Activated CD4-positive, CD25-positive, alpha-beta regulatory T cell (primary cell): ENCODE measurements at places on chromosomes 1 and 21.

GRCh38 chr1:223713546-223714420, 1.4 kb downstream of the CAPN2 start:
- no peak for DNase-seq

- DNase-seq: no peak
These were observed 13.6 kb downstream of the RIPK4 start for GRCh38 chr21:41753006-41753898.

GRCh38 chr1:34759503-34760357, at the start of gene GJB4:
Gene GJB4, plus strand, starts transcription at chr1:34759740. Its CDS starts 1,515 bp downstream, at chr1:34761255.
- DNase-seq: no peak

DNA sequence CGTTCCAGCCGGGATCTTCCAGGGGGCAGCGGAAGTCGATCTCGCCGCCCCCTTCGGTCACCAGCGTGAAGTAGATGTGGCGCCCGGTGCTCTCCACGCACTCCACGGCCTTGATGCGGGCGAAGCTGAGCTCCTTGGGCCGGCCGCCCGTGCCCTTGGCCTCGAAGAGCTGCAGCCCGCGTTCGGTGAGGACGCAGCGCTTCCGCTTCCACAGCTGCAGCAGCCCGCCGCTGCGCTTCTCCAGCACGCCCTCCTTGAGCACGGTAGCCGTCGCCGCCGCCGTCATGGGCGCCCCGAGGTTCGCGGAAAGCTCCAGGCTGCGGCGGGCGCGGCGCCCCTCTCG, 516 bp downstream of the PHLDA3 start:
- DNase-seq: no peak

- DNase-seq: no peak
These were observed 9.6 kb upstream of the NVL start for GRCh38 chr1:224339442-224340033.

GRCh38 chr1:145857170-145857569, 1.7 kb downstream of the PIAS3 start:
- DNase-seq: no peak

- no peak for DNase-seq
These were observed 739 bp downstream of the SMG5 start for GRCh38 chr1:156281693-156282478.

DNA sequence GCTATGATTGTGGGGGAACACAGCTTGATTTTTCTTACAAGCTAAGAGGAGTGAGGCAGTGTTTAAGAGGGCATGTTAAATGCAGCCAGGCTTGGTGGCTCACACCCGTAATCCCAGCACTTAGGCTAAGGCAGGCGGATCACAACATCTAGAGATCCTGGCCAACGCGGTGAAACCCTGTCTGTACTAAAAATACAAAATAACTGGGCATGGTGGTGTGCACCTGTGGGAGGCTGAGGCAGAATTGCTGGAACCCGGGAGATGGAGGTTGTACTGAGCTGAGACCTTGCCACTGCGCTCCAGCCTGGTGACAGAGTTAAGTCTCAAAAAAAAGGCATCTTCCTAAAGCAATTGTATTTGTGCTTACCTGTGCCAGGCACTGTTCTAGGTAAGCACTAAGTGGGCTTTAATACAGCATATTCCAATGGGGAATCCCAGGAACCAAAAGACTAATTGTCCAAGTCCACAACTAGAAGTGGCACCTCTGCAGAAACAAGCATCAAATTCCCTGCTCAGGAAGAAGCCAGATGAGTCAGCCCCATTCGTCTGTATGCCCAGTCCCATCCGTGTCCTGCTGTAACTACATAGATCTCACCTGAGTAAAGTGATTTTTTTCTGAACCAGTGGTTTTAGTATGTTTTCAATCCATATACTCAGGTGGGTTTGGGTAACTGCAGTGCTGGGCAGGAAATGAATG, 4.6 kb downstream of the RCC1 start:
- DNase-seq: no peak

DNA sequence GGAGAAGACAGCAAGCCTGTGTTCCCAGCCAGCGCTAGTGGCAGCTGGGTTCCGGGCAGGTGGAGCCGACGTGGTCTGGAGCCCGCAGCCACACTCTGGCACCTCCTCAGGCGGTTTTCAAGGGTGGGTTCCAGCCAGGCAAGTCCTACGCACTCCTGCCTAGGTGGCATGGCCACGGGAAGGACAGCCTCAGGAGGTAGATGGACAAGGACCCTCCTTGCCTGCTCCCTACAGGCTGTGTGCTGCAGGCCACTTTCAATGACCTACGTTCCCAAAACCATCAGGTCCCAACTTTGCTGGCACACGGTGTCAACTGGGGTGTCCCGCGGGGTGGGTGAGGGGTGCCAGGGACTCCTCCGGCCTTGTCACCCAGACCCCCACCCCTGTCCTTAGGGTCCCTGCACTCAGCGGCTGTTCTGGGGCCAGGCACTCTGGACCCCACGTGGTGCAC, 6.7 kb upstream of the PTGER3 start:
- no peak for DNase-seq

GRCh38 chr21:38561613-38562581, 63.6 kb upstream of the ERG start:
- DNase-seq: no peak

DNA sequence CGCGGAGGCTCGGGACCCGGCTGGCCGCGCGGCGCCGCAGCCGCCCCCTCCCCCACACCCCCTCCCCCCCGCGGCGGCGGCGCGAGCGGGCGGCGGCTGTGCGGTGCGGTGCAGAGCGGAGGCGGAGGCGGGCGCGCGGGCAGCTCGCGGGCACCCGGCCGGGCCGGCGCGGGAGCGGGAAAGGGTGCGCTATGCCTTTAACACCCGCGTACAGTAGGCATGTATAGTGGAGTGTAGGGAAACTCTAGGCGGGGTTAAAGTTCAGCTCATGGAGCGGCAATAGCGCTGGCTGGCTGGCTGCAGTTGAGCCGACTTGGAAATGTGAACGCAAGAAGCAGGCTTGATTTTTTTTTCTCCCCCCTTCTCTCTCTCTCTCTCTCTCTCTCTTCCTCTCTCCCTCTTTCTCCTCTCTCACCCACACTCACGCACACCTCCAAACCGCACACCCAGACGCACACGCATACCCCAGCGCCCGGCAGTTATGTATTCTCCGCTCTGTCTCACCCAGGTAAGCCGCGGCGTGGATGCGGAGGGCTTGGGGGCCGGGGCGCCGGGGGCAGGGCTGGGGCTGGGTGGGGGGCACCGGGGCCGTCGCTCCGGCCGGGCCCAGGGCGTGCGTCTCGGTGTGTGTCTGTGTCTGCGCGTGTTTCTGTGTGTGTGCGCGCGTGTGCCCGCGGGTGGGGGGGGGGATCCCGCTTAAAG, at the start of gene NFIA:
TSS of gene NFIA (plus strand) at position 251 of the 702 bp plus-strand sequence.
- peak; percentile 9 for DNase-seq

GRCh38 chr1:229131243-229132105, 139.4 kb upstream of the RAB4A start:
- DNase-seq: no peak

DNA sequence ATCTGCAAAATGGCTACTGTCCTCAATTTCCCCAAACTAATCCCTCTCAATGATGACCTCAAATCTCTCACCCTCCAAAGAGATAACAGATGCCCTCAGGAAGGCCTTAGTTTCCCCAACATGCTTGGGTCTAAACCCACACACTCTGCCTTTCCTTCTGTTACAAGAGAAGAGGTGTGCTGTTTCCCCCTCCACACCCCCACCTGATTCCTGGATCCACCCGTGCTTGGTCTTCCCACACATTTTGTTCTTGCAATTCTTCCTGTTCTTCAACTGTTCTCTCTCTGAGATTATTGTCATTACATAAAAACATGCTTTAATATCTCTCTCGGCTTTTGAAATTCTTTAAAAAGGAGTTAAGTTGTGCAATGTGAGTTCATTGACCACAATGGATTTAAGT, 5.7 kb upstream of the CBR3 start:
- DNase-seq: no peak

- DNase-seq: peak; percentile 6
These were observed 808 bp downstream of the MAP3K21 start for GRCh38 chr1:233328142-233328921.

DNA sequence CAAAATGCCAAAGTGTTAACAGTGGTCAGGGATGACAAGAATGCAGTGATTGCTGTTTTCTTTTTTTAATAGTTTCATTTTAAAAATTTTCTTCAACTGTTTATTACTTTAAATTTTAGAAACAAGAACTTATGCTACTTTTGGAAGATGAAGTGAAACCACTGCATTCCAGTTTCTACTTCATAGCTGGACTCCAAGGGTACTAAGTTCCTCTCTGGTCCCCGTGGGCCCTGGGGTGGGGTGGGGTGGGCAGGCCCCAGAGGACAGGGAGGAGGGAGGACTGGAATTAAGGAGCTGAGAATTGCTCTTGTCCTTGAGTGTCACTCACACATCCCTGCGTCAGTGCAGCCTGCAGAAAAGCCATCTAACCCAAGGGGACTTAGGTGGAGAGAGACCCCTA, 97.3 kb downstream of the RAVER2 start:
- DNase-seq: no peak

- peak; percentile 27 for DNase-seq
These were observed at the start of gene RNASEL for GRCh38 chr1:182588500-182589396. Gene RNASEL, minus strand, starts transcription at chr1:182589256. Its CDS starts 2,450 bp downstream, at chr1:182586806.

DNA sequence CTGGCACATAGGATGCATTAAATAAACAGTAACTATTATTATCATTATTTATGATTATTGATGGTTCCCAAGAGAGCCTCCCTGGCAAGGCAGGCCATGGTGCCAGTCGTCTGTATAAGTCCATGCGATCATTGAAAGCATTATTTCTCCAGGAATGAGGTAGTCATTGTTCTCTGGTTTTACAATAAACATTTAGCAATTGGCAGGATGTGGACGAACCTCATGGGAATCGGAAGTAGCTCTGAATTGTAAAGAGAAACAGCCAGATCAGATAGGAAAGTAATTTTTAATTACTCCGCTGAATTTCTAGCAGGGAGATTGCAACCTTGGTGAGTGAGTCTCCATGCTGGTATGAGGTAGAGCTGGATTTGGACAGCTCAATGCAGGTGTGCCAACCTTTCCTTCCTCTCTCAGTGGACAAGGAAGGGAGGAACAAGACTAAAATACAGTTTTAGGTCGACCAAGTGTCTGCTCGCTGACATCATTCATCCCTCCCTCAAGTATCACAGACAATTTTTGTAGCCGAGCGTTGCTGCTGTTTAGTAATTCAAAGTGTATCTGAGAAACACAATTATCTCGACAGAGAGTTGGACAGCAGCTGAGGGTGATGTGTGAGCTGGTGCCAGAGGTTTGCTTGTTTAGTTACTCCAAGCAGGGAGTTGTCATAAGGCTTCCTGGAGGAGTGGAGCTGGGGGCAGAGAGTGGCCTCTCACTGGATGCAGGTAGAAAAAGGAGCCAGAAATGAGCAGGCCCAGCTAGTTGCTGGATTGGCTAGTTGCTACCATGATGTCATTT, 250.8 kb downstream of the KCNJ6 start:
- no peak for DNase-seq

- DNase-seq: no peak
These were observed 1.1 kb upstream of the COL6A2 start for GRCh38 chr21:46096596-46097335.

- no peak for DNase-seq
These were observed 520.4 kb upstream of the CXADR start for GRCh38 chr21:16992448-16992847.

DNA sequence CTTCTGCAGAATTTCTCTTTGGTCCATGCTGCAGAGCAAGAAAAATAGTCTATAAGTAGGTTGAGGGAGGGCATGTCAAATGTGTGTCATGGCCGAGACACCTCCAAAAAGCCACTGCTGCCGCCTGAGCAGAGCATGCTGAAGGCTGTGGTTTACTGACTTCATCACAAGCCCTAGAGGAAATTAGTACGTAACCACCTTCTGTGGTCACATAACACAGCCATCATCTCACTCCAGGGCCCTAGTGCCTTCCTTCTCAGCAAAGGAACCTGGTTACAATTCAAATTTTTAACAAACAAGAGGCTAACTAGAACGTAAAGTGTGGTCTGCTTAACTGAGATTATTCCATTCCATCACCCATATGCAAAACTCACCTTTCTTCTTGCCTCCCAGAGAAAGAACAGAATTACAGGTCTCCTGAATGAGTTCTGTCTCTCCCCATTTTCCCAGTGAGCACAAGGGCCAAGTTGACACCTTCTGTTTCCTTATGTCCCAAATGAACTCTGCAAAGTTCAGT, at the start of gene PTPN22:
TSS of gene PTPN22 (minus strand) at position 116 of the 517 bp plus-strand sequence.
- DNase-seq: peak; percentile 54

- DNase-seq: no peak
These were observed 70.9 kb upstream of the HMCN1 start for GRCh38 chr1:185663332-185663731.

GRCh38 chr1:152451254-152451653, 37.2 kb upstream of the CRNN start:
- DNase-seq: no peak

DNA sequence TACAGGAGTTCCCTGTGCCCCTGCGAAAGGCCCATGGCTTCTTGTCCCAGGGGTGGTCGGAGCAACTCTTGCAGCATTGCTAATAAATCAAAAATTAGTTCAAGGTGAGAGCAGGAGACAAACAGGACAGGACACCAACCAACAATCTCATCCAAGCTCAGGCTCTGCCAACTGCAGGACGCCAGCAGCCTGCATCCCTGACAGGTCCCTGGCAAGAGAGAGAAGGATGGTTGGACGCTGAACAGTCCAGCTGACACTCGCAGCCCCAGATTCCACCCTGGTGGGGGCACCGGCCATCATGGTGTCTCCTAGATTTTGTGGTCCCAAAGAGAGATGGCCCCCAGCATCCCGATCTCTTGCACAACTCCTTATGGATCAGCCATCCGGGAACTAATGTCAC, 142.1 kb upstream of the VAMP3 start:
- no peak for DNase-seq

GRCh38 chr1:47225430-47226100, 6.5 kb downstream of the TAL1 start:
- no peak for DNase-seq

DNA sequence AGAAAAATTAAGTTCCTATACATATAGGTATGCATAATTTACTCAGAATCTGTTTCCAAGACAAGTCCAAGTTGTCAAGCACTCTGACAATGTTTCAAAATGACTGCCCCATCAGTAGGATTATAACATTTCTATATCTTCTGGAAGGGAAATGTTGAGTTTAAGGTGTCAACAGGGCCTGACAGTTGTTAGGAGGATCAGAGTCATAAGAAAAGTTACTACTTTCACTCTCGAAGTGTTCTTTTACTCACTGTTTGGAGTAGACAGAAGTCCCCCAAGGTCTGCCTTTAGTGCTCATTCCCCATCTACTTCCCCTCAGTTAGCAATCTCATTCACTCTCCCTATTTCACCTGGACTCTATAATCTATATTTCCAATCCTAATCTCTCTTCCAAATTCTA, 20.6 kb upstream of the MAGI3 start:
- DNase-seq: no peak

GRCh38 chr21:29034678-29035077, 10.2 kb downstream of the USP16 start:
- DNase-seq: no peak

GRCh38 chr1:11967028-11967547, 13.2 kb upstream of the MFN2 start:
- no peak for DNase-seq
